ENCODE measurements at places on chromosomes 7 and 10.

GRCh38 chr10:70509757-70510147, 31.2 kb downstream of the PALD1 start:
- DNase-seq: no peak

DNA sequence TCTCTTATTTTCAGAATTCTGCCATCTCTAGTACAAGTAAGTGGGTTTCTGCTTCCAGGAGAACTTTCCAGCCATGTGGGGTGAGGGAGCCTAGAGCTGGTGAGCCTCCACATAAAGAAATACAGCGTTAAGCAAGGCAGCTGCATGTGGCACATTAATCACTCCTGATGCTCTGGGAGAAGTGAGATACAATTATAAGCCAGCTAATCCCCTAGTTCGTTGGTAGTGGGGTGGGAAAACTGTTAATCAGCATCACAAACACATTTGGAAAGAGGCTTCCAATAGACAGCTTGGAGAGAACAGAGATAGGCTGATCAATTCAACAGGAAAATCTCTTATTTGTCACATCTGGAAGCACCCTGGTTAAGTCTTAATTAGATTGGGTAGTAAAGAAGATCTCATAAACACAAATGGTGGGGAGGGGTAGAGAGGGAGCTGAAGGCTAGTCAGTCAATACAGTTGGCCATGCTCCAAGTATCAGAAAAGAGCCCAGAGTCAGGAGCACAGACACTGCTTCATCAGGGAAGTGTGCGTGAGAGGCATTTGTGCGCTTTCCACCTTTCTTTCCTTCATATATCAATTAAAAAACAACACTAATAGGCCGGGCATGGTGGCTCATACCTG, 130.6 kb downstream of the SORCS1 start:
- DNase-seq: no peak

DNA sequence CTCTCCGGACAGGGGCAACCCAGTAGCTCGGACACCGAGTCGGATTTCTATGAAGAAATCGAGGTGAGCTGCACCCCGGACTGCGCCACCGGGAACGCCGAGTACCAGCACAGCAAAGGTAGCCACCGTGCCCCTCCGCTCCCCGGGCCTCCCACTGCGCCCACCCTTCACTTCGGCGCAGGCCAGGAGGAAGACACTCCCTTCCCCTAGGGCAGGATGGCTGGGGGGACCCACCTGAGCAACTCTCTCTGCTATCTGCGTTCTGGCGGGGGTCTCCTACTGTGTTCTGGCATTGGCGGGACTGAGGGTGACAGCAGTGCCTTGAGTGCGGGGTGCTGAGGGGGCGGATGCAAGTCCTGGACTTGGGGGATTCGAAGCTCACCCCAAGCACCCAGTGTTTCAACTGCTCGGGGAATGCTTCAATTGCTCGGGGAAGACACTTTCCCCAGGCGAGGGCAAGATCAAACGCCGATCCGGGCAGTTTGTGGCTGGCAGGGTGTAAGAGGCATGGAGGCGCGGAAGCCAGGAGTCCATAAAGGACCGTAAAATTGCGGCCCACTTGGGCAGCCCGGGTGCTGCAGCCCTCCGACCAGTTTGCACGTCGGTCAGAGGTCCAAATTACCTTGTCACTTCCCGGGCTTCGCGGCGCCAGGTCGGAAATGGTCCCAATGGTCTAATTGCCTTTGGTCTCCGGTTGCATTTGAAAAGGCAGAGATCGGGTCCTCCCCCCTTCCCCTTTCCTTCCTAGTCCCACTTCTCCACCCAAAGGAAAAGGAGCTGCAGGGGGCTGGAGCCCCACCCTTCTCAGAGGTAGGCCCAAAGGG, 950 bp downstream of the EVX1 start:
- no peak for DNase-seq

GRCh38 chr10:118911363-118911762, 118.2 kb upstream of the NANOS1 start:
- no peak for DNase-seq

DNA sequence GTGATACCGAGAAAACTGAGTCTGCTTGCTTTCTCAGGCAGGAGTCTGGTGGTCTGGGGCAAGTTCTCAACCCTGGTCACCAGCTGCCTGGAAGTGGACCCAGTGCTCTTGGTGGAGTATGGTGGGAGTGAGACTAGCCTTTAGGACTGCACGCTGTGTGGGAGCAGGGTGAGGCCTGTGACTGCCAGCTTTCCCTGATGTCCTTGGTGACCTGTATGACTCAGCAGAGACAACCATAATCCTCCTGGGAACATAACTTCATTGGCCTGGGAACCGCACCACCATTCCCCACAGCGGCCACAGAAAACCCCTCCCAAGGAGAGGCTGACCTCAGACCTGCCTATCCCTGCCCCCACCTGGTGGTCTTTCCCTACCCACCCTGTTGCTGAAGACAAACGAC, 139.5 kb upstream of the CHRM2 start:
- no peak for DNase-seq

DNA sequence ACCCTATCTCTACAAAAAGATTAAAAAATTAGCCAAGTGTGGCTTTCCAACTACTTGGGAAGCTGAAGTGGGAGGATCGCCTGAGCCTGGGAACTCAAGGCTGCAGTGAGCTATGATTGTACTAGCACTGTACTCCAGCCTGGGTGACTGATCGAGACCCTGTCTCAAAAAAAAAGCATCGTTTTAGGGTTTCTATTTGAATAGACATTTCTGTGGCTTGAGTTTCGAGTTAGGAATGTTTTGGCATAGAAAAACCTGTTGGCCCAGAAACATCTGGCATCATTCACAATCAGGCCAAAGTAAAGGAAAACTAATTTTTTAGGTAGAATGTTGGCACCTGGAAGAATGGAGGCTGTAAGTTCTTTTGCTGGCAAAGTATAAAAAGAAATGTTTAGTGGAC, 72.4 kb downstream of the AUTS2 start:
- no peak for DNase-seq

- DNase-seq: no peak
Observed at GRCh38 chr7:84195295-84196060, 889 bp upstream of the SEMA3A start.

DNA sequence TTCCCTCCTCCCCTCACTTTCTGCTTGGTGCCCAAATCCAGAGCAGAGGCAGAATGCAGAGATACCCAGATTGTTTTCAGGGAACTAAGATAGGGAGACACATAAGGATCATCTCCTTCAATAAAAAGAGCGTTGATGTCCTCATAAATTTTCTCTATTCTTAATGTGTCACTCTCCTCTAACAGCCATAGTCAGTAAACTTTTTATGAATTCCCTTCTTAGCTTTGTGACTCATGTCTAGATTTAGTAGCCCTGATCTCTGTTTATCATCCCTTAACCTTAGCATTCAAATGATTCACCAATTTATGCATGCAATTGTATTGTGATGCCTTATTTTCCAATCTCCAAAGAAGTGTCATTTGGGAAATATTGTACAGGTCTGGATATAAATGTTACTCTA, 995.5 kb upstream of the C7orf33 start:
- DNase-seq: no peak

- no peak for DNase-seq
Observed at GRCh38 chr10:12435348-12435747, 86.0 kb downstream of the CAMK1D start.

GRCh38 chr7:37173670-37174069, 275.0 kb downstream of the ELMO1 start:
- no peak for DNase-seq

DNA sequence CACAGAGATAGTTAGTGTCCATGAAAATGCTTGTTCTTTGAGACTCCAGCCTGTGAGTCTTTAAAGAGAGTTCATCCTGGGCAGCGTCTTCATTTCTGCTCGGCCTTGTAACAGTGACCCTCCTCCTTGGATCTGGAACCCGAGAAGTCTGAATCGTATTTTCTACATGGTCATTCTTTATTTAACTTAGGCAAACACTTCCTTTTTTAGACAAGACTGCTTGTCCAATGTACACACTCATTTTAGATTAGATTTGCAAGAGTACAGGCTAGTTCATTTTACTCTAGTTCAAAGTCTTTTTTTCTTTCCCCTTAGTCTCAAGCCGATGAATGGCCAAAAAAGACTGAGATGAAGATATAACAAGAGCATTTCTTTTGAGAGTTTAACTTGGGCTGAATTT, 133.5 kb downstream of the CHN2 start:
- no peak for DNase-seq

DNA sequence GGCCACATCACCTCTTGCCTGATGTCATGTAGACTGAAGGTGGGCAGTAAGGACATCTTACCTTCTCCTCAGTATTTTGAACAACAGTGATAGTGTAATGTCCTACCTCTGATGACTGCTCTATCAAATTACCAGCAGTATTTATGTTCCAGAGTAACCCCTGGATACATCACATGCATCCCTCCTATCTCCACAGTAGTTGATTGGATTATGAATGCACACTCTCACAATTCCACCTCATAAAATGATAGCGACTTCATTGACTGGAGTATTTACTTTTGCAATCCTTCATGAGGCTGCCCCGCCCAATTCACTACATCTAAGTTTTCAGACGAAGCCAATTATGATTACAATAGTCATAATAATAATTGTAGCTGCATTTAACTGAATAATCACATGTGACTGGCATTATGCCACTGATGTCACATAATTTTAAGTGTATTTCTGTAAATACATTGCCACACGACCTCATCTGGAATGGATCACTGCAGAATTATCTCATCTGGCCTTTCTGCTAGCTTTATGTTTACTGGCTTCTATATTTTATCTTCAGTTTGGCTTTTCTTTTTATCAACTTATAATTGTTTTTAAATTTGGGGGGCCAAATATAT, 268.9 kb downstream of the SLC25A13 start:
- DNase-seq: no peak

GRCh38 chr7:77735457-77735856, 39.2 kb downstream of the RSBN1L start:
- no peak for DNase-seq

GRCh38 chr7:39602351-39602750, 21.0 kb upstream of the RALA start:
- no peak for DNase-seq

GRCh38 chr7:37249240-37249639, 199.4 kb downstream of the ELMO1 start:
- no peak for DNase-seq

- DNase-seq: no peak
Observed at GRCh38 chr7:12207046-12207445, 4.0 kb upstream of the TMEM106B start.

GRCh38 chr10:78742730-78743615, 325.8 kb upstream of the ZMIZ1 start:
- DNase-seq: no peak

GRCh38 chr10:123958241-123958640, 66.6 kb upstream of the CPXM2 start:
- no peak for DNase-seq

DNA sequence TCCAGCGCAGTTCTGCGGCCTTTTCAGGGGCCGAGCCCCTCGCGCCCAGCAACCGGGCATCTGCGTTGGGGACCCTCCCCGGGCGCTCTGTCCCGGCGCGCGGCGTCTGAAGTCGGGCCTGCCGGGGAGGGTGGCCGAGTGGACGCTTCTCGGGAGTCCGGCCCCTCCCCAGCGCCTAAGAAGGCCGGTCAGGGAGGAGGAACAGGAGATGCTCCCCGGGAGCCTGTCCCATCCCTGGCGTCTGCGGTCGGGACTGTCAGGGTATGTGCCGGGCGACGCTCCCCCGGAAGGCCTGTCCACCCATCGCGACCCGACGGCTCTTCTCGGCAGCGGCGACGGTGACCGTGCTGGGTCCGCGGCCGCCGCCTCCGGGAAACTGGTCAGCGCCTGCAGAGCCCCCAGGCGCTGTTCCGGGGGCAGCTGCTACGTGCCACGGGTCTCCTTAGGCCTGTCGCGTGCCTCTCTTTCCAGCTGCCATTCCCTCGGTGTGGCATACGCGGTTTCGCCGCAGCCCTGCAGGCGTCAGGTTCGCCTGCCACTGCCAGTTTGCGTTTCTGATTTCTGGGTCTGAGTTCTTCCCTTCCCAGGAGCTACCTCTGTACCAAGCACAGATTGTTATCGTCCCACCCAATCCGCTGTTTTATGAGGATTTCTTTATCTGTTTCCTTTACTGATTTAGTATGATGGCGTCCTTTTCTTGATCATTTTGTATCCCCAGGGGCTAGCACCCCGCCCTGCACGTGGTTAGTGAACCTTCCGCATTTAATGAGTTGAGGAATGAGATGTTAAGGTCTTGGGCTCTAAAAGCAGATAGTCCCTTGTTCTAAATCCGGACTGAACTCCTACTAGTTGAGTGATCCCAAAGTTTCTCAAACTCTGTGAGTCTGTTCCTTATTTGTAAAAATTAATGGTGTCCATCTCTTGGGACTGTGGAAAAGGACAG, 782 bp downstream of the IFIT5 start:
- DNase-seq: no peak

DNA sequence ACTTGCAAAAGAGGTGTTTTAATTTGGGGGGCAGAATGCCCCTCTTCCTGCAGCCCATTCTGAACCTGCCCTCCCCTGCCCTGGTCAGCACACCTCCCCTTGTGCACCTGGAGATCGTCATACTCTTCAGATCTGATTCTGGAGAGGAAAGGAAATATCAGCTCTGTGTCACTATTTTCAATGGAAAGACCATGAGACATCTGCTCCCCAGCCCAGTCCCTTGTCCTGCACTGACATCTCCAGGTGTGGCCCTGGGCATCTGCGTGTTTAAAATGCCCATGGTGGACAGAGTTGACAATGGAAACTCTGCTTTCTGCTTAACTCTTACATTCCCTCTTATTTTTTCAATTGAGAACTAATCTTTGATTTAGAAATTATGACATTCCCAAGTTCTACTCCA, 41.6 kb upstream of the RASGEF1A start:
- no peak for DNase-seq

- no peak for DNase-seq
Observed at GRCh38 chr7:132030883-132031282, 474.5 kb upstream of the PODXL start.

GRCh38 chr7:140155428-140155827, 21.4 kb downstream of the KDM7A start:
- no peak for DNase-seq

- DNase-seq: no peak
Observed at GRCh38 chr7:1943326-1943725, 273.2 kb downstream of the ELFN1 start.

- DNase-seq: no peak
Observed at GRCh38 chr7:151896086-151896485, 19.2 kb upstream of the PRKAG2 start.

GRCh38 chr7:22895140-22895827, 72.6 kb upstream of the TOMM7 start:
- no peak for DNase-seq

DNA sequence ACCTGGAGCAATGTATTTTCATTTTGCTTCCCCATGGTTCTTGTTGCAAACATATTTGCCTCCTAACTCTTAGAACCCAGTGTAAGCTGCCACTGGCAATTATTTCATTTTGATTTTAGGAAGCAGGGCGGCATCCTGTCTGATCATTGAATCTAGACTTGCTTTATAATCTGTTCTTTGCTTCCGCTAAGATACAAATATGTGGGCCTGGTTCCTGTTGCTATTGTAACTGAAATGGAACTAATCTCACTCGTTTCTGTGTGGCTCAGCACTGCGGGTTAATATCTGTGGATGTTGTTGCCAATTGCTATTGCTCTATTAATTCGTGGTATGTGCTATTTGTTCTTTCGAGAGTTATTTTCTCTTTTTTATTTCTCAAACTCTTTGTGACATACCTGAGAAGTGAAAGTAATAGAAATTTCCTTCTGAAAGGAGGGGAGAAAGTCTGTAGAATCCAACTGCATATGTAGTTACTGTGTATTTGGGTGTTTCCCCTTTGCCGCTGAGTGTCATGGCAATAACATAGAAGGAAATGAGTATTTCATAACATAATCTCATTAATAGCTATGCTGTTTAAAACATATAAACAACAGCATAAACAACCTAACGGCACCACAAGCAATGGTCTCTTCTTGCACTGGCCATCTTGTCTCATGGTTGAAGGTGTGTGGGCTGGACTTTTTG, 62.4 kb downstream of the FZD1 start:
- no peak for DNase-seq

- no peak for DNase-seq
Observed at GRCh38 chr10:113616244-113617074, 47.4 kb downstream of the NRAP start.
